ENCODE measurements at places on chromosomes 6 and 20.

GRCh38 chr20:57657535-57658446 is 37.6 kb upstream of the ZBP1 start:
- DNase-seq, result no peak

DNA sequence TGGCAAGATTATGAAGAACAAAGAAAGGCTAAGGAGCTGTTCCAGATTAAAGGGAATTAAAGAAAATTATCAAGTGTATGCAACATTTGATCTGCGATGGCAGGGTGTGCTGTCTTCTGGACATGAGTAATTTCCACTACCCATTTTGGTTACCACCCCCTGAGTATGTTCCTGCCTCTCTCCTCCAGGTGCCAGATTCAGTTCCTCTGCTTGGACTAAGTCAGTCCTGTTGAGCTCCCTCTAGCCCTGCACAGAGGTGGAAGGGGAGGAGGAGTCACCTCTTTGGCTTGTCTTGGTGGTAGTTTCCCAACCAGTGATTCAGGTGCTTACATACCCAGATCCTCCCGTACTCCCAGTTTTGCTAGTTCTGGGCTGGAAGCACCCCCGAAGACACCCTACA is 22.2 kb upstream of the SNRPB2 start:
- no peak for DNase-seq

DNA sequence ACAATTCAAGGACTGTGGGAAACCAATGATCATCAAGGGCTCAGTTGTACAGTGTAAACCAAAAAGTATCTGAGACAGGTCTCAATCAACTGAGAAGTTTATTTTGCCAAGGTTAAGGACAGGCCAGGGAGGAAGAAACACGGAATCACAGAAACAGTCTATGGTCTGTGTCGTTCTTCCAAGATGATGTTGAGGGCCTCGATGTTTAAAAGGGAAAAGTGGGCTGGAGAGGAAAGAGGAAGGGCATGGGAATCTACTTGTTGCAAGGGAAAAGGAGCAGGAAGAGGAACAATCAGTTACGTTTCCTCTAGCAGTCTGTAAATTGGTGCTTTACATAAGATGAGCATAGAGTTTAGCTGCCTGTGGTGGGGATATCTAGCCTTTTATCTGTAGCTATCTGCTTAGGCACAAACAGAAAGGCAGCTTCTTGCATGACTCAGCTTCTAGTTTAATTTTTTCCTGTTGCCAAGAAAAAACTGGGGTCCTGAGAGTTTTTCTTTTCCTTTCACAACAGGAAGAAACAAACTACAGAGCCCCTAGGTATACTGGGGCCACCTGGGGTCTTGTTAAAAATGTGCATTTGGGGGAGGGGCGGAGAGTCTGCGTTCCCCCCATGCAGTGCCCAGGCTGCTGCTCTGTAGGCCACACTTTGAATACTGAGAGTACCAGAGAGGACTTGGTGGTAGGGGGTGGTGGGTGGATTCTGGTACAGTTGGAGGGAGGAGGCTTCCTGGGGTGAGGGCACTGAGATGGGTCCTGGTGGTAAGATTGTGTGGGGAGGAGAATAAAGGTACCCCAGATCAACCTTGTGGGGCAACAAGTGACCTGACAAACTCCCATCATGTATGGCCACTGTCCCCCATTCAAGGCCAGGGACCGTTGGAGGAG is 35.3 kb upstream of the EZR start:
- DNase-seq, result peak; percentile 51

- no peak for DNase-seq
Observed at GRCh38 chr20:665276-665675, 10.3 kb downstream of the SCRT2 start.

DNA sequence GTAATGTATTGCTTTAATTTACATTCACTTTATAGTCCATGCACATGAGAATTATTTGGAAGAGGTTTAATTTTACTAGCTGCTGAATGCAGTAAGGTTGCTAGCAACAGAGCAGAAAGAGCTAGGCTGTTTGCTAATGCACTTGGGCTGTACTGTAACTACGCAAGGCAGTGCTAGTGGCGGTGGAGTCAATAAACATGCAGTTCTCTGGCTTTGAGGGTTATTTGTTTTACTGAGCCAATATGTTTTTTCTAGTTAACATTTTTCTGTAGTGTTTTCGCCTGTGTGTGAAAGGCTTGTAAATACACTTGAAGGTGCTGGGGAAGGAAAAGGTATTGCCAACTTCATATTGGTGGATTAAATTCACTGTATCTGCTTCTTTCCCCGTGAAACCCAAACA is 112.8 kb downstream of the BTBD3 start:
- DNase-seq, result no peak

GRCh38 chr20:24102749-24103333 is 114.3 kb upstream of the GGTLC1 start:
- no peak for DNase-seq

- no peak for DNase-seq
Observed at GRCh38 chr20:61447952-61448351, 195.9 kb downstream of the CDH4 start.

- no peak for DNase-seq
Observed at GRCh38 chr20:32144898-32145662, 35.6 kb downstream of the TM9SF4 start.

DNA sequence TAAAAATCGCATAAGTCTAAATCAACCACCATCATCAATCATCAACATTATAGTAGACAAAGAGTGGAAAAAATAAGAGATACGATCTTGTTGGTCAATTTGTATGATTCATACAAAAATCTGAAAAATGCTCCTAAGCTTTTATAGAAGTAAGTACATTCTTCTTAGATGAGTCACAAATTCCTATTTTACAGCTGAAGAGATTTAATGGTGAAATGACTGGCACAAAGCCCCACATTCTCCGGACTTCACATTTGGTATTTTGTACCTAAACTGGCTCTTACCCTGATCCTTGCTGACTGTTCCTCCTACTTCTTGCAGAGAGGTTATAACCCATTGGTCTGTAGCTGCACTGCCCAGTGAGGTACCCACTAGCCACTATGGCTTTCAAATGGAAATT is 29.9 kb upstream of the PREP start:
- DNase-seq, result peak; percentile 38

GRCh38 chr6:84353459-84354423 is 126.3 kb upstream of the CEP162 start:
- DNase-seq, result no peak

DNA sequence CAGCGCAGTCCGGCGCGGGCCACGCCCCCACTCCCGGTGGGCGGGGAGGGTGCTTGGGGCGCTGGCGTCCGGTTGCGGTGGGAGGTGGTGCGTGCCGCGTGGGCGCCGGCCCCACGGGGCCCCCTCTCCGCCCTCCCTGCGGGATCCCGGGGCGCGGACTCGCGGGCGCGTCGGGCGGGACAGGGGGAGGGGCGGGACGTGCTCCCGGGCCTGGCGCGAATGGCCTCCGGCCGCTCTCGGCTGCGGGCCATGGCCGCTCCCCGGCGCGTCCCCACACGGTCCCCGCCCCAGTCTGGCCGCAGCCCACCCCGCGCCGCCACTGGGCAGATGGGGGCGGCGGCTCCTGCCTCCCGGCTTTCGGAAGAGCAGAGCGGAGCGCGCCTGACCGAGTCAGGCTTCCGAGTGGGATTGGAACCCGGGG is 771 bp upstream of the PPP1R3G start:
- no peak for DNase-seq

GRCh38 chr6:170045563-170045960 is 245.3 kb downstream of the DLL1 start:
- no peak for DNase-seq

DNA sequence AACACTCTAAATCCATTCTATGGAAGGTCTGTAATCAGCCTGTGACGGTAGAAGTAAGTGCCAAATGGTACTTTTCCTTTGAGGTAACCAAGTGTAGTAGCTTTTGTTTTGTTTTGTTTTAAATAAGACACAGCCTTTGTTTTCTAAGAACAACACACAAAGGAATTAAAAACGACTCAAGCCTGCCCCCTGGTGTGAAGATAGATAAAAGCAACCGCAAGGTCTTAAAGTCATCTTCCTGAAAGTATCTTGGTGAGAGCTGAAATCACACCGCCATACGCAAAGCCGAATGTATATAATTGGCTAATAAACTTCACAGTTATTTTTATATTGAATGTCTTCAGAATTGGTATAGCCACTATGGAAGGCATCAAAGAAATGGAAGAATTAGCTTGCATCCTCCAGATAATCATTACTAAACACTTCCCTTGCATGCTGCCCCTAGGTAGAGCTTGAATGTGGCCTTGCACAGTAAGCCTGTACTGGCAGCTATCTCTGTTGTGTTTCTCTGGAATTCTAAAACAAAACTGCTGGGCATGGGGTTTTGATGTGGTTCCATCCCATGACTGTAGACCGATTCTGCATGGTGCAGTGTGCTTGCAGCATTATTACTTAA is 95.6 kb downstream of the LAMP5 start:
- DNase-seq, result peak; percentile 61

DNA sequence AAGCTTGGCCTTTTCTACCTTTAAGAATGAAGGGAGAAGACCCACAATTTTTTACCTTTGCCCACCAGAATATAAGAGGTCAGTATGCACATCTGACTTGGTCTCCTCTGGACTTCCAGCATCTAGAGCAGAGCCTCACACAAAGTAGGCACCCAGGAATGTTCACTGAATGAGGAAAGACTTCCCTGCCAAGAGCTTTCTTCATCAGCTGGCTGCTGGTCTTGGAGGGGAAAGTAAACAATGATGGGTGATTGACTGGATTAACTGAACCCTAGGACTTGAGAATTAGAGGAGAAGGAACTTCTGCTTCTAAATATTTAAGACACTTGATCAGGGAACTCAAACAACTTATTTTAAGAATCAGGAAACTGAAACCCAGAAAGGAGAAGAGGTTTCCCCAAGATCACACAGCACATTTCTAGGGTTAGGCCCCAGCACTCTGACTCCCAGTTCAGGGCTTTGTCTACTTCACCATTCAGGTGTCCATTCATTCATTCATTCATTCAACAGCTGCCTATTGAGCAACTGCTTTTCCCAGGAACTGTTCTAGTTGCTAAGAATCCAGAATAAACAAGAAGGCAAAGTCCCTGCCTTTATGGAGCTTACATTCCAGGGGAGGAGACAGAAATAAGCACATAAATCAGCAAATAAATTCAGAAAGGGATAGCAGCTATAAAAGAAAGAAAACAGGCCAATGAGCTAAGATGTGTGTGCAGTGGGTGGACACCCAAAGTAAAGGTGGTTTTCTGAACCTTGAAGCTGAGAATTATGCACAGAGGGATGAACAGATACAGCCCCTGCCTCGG is 216.9 kb upstream of the LRFN2 start:
- DNase-seq, result no peak

DNA sequence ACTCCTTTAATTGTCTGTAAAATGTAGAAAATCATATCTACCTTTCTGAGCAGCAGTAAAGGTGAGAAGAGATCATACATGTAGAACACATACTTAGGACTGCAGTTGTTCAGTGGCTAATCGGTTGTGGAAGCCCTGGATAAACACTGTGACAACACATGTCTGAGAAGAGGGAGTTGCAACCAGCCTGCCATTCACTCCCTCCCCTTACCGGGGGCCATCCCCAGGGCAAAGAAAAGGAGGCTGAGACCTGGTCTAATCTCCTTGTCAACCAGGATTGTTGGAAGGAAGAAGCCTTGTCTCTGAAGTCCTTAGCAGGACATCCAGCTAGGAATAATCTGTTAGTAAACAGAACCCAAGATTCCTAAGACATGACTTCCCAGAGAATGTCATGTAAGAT is 462.5 kb upstream of the AGPAT4 start:
- no peak for DNase-seq

- no peak for DNase-seq
Observed at GRCh38 chr6:150266963-150267685, 101.7 kb upstream of the IYD start.

DNA sequence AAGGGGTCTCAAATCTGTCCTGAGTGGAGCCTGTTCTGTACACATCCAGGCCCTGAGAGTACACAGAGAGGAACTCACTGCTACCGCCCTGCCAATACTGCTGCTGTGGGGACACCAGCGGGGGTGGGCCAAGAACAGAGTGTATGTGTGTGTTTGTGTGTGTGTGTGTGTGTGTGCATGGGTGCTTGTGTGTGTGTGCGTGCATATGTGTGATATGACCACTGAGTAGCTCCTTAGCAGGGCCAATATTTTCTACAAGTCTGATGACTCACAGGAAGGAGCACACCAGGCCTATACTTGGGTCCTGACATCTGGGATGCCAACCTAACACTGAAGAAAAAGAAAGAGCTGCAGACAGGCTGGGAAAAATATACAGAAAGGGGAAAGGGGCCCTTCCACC is 1.4 kb downstream of the RAET1E start:
- no peak for DNase-seq

DNA sequence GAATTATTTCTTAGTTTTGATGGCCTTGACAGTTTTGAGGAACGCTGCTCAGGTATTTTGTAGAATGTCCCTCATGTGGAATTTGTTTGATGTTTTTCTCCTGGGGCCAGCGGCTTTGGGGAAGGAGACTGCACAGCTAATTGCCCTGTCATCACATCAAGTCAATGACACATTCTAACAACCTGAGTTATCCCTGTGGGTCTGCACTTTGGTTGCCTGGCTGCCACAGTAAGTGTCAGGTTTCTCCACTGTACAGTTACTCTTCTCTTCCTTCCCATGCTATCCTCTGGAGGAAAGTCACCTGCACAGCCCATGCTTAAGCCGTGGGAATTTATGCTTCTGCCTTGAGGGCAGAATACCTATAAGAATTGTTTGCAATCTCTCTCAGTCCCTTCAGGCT is 1.4 kb upstream of the TREML4 start:
- no peak for DNase-seq

GRCh38 chr6:96814625-96815024 is 22.7 kb downstream of the GPR63 start:
- DNase-seq, result no peak

DNA sequence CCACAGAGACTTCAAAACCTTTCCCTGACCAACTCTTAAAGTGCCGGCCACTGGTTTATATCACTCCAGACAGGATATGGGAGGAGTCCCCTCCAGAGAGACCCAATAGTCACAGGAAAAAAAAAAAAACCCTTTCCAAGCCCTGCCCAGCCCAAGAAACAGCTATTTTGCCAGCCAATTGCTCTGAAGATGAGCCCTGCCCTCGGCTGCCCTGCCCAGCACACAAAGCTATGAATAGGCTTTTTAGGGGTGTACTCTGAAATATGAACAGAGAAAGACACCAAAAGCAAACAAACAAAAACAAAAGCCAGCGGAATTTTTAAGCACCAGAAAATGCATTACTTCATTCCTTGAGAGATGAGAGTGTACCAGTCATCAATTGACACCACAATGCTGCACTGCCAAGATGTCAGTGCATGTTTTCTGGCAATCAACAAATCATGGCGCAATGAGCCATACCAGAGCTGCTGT is 275.1 kb downstream of the C6orf118 start:
- DNase-seq, result no peak

DNA sequence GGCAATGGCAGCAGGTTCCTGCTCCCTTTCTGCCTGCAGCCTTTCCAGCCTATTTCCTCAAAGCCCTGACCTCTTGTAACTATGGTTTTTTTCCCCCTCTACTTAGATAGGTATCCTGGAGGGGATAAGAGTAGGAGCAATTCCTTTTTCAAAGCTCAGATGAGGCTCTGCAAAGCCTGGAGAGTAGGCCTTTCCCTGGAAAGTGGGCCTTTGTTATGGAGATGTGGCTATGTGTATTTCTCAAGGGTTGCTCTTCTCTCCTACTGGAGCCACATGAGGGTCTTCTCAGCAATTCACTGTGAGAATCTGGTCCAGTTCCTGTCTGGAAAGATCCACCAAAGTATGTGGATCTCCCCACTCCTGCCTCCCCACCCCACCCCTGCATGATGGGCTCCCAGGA is 96.0 kb downstream of the DTD1 start:
- no peak for DNase-seq

- no peak for DNase-seq
Observed at GRCh38 chr20:63454731-63455567, 17.5 kb downstream of the KCNQ2 start.

- no peak for DNase-seq
Observed at GRCh38 chr6:41256383-41256782, 28.2 kb downstream of the TREML4 start.

GRCh38 chr6:70398783-70399728 is 14.3 kb upstream of the FAM135A start:
- DNase-seq, result no peak
